ENCODE measurements at places on chromosomes 2 and 18. TPM values are rescaled to one million over a fixed set of nuclear protein-coding genes. Genes with fewer than 3 reads are reported as not detected.

Gene ERBB4
- 0.42 TPM for total RNA-seq

Gene NTSR2
- not detected for total RNA-seq

Gene SMYD1
- total RNA-seq: not detected

Gene CHRNG
- not detected for total RNA-seq

Gene MALL
- 2.0 TPM for total RNA-seq

Gene LOXL3
- 1.6 TPM for total RNA-seq

Gene IFIH1
- 8.3 TPM for total RNA-seq

Gene MC5R
- not detected for total RNA-seq
